ENCODE measurements at places on chromosomes 3 and 15.

DNA sequence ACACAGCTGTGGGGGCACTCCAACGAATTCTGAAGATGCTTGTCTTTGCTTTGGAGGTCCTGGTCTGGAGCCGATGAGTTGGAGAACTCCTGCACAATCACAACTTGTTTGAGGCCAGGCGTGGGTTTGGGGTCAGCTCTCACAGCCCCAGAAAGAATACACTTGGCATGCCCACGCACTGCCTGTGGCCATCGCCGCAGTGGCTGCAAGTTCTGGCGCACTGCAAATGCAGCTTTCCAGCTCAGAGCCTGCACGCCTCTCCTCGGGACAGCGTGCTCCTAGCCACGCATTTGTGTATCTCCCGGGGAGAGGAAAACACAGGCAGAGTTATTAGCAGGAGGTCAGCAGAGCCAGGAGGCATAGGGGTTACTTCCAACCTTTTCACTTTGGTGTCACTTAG is 282.7 kb downstream of the ADAMTS17 start:
- DNase-seq: no peak

DNA sequence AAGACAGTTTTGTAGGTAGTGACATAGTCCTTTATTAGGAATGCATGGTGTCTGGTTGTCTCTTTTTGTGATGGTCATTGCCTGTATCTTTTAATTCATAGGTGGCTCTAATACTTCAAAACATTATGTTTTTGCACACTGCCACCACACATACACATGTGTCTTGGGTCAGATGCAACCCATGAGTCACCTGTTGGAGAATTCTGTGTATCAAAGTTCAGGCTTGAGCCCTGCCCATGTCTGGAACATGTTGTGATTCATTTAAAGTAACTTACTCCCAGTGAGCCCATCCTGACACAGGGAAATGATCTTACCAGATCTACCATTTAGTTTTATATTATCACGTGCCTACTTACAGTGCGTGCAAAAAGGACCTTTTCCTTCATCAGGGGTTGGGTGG is 142.7 kb downstream of the GHSR start:
- DNase-seq: no peak

- no peak for DNase-seq
Measured at GRCh38 chr3:123809597-123809996, 74.5 kb downstream of the MYLK start.

GRCh38 chr15:27723821-27724220 is 375.3 kb downstream of the OCA2 start:
- DNase-seq: no peak

- no peak for DNase-seq
Measured at GRCh38 chr3:61846488-61846887, 285.1 kb downstream of the PTPRG start.
